ENCODE measurements at places on chromosomes 6 and 20. TPM values are rescaled to one million over a fixed set of nuclear protein-coding genes. Genes with fewer than 3 reads are reported as not detected.
A peak's percentile ranks its signal among the peaks of the same experiment; 100 is the strongest.

- no peak for ATAC-seq
These were observed 6.7 kb downstream of the SFT2D1 start for GRCh38 chr6:166335378-166336302.

- no peak for ATAC-seq
These were observed 267.2 kb upstream of the TCF21 start for GRCh38 chr6:133621751-133622150.

DNA sequence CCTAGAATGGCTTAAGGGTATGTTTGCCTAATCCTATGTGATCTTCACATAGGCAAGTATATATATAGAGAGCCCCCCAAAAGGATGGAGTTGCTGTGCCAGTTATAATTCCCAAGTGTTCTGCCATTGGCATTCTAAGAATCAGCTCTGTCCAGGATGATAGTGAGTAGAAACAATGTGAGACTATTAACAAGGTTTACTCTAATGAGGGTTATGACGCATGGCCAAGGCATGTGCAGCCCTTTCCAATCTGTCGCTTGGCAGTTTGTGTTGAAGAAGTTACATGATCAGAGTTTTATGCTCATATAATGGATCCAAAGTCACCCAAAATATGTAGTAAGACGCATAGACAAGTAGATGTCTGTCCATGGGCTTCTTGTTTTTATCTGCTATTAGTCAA, 33.6 kb downstream of the VGLL2 start:
- no peak for ATAC-seq

- ATAC-seq: no peak
These were observed 70.8 kb upstream of the IYD start for GRCh38 chr6:150298030-150298380.

OPRL1 gene
- total RNA-seq: 0.73 TPM

DNA sequence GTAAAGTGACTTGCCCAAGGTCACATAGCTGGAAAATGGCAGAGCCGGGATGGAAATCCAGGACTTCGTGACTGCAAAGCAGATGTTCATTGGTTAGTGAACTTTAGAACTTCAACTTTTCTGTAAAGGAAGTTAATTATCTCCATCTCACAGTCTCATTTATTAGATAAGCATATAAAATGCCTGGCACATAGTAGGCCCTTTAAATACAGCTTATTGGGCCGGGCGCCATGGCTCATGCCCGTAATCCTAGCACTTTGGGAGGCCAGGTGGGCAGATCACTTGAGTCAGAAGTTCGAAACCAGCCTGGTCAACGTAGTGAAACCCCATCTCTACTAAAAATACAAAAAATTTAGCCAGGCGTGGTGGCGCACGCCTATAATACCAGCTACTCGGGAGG, 1.7 kb upstream of the MMP9 start:
- no peak for ATAC-seq

RUNX2 gene
- 0.60 TPM for total RNA-seq

- ATAC-seq: no peak
These were observed 23.6 kb downstream of the GMDS start for GRCh38 chr6:2221726-2222274.

LRRN4 gene
- total RNA-seq: 0.38 TPM

- peak; percentile 40 for ATAC-seq
These were observed 658 bp downstream of the CUL7 start for GRCh38 chr6:43052842-43053544.

KIAA0408 gene
- total RNA-seq: 54.2 TPM

DNA sequence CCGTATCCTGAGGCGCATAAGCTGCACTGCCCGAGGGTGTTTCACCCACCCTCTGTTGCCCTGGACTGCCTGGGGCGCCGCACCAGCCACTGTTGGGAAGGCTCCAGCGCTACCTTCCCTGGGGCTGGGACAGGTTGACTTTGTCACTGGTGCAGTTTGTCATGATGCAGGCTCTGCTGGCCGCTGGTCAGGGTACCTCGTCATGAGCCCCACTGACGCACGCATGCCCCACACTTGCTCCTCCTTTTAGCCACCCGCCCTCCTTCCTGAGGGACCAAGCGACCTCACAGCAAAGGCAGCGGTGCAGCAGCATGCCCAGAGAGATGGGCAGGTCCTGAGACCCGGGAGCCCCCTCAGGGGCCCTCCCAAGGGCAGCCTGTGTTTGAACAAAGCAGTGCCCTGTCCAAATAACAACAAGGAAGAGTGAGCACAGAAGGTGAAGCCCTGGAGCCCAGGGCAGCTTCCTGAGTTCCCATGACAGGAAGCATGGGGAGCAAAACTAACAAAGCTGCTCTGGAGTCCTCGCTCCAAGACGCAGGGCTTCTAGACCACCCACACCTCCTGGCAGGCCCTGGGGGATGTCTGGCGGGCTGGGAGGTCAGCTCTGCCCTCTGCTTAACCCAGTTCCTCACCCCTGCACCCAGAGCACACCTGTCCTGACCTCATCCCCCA, 50.1 kb upstream of the SMOC2 start:
- peak; percentile 67 for ATAC-seq

RIPOR2 gene
- 20.4 TPM for total RNA-seq

DNA sequence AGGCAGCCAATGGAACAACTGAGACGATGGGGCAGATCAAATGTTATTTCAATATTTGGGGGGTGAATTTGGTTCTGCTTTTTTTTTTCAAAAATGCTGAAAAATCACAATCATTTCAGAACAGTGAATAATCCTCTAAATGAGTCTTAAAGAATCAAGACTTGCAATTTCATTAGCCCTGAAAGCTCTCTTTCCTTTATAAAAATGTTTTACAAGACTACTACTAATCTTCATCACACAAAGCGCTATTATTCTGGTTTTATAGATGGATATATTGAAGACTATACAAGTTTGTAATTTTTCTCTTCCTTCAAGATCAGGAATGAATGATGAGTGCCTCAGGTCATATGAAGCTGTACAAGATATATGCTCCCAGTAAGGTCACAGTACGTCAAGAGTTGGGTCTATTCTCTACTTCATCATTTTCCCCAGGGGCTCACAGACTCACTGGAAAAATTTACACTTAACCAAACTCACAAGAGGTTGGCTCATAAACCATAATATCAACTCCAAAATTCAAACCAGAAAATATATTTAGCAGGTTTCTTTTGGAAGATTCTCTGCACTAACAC, 19.5 kb downstream of the RNF24 start:
- ATAC-seq: no peak

DNA sequence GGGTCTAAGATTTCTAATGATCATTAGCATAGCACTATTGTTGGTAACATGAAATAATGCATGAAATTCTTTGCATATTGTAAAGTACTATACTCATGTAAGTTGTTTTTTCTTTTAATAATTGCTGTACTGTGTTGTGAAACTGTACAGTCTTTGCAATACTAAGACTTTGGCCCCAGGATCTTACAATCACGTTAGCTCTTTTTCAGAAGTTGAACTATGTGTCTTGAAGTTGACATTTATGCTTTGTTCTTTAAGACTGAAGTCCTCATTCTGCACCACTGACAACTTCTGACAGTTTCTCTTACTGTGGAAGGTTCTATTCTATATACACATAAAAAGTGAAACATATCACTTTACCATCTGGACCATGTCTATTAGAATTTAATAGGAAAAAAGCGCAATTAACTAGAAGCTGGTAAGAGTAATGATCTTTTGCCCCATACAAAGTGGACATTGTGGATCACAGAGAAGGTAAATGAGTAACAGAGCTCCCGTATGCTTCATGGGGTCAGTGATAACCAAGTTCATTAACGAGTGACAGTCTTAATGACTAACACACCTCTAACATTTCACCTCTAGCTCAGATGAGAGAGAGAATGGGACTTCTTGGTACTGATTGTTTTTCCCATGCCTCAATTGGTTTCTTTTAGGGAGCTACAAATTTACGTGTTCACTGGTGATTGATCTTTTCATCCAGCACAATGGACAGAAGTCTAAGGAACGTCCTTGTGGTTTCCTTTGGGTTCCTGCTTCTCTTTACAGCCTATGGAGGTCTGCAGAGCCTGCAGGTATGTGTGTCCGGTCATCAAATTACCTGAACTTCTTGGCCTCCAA, at the start of gene UNC93A:
Gene UNC93A, plus strand, starts transcription at position 530 of the 837 bp plus-strand sequence. Its CDS starts 175 bp downstream, at position 705.
- no peak for ATAC-seq

DNA sequence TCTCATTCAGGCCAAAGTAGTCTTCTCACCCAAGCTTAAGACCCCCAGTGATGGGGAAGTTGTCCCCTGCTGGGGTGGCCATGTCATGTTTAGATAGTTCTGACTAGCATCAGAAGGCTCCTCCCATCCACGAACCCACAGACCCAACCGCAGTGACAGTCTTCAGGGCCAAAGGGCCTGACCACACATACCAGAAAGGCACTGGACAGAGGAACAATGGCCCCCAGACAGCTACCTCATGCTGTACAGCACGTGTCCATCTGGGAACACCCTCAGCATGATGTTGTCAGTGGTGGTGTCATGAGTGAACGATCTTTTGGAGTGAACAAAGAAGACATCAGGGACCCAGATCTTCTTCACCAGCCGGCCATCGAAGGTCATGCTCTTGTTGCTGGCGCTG, 46.3 kb downstream of the GABRR2 start:
- no peak for ATAC-seq

DNA sequence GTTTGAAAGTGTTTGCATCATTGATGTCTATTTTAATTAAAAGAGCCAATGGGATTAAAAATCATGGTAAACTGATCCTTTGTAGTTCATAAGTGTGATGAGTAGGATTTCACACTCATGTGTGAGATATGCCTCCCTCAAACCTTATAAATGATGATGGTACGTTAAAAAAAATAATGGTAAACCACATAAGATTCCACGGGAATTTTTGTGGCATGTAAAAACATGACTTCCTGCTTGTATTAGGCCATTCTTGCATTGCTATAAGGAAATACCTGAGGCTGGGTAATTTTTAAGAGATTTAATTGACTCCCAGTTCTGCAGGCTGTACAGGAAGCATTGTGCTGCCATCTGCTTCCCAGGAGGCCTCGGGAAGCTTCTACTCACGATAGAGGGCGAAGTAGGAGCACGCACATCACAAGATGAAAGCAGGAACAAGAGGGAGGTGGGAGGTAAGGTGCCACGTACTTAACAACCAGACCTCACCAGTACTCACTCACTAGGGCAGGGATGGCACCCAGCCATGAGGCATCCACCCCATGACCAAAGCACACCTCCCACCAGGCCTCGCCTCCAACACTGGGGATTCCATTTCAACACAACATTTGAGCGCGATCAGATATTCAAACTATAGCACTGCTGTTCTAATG, 187.6 kb upstream of the QKI start:
- ATAC-seq: no peak

- no peak for ATAC-seq
These were observed 252.3 kb downstream of the NKAIN2 start for GRCh38 chr6:124055963-124056362.

TCP11 gene
- 0.50 TPM for total RNA-seq

- ATAC-seq: peak; percentile 80
These were observed 142.5 kb downstream of the CD164 start for GRCh38 chr6:109239651-109240321.

DNA sequence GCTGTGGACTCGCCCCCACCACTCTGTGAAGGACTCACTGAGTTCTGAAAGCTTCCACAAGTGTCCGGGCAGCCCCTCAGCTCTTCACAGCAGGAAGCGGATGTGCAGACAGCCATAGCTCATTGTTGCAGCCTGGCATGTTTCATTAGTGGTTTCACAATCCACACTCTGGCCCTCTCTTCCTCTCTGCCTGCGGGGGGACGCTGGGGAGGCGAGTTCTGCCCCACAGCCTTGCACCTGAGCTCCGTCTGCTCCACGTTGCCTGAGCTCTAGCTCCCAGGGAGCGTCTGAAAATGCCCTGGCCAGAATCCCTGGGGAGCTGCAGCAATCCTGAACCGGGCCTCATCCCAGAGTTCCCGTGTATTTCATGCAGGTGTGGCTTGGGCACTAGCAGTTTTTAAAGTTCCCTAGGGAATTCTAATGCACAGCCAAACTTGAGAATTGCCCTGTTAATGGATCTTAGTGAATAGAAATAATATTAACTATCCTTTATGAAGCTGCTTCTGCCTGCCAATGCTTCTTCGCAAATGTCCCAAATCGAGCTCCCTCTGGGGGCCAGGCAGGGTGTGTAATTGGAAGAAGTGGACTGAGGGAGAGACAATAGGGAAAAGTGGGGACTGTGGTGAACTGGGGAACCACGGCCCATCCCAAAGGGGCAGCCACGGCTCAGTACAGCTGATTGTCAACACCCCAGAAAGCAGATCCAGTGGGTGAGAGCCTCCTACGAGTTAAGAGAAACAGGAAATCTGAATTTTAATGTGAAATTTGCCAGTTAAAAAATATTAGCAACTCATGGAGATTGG, 51.5 kb downstream of the CTCFL start:
- ATAC-seq: peak; percentile 71

- ATAC-seq: peak; percentile 86
These were observed 64.8 kb upstream of the TMEM30A start for GRCh38 chr6:75349262-75349984.

- ATAC-seq: no peak
These were observed 16.7 kb upstream of the LMBRD1 start for GRCh38 chr6:69813508-69813907.

- no peak for ATAC-seq
These were observed 43.5 kb downstream of the ZFAND3 start for GRCh38 chr6:37862992-37863391.

GRCh38 chr6:105211831-105212230, 32.0 kb upstream of the POPDC3 start:
- no peak for ATAC-seq

DEFB124 gene
- total RNA-seq: not detected

DNA sequence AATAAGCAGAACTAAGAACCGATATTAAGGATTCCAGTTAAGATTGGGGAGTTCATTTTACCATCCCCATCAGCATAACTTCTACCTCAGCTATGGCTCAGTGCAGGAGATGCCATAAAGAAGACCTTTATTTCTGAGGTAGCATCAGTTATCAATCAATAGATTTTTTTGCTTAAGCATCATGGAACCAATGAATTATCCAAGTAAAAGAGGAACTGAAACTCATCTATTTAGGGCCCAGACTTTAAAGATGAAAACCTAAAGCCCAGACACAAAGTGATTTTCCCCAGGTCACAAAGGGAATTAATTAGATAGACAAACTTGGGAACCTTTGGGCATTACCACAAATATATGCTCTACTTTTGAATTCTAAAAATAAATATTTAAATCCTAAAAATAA, 59.2 kb upstream of the TINAG start:
- no peak for ATAC-seq

- ATAC-seq: no peak
These were observed 262.2 kb downstream of the TAF4 start for GRCh38 chr20:61803416-61803914.

DNA sequence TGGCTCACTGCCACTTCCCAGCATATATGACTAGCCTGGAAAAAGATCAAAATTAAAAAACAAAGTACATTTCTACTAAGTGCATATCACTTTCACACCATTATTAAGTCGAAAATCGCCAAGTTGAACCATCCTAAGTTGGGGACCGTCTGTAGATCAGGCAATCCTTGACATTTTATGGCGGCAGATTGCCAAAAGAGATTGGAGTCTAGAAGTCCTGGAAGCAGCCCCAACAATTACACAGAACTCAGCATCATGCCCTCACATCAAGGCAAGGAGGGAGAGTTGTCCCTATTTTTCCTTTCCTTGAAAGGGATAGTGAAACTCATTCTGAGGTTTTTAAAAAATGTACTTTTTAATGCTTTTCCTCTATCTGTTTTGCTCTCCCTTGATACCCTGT, 30.7 kb downstream of the SLC22A3 start:
- no peak for ATAC-seq

CRISP1 gene
- 0.25 TPM for total RNA-seq

CNR1 gene
- total RNA-seq: 127 TPM

SLC35D3 gene
- total RNA-seq: 0.67 TPM
